Foreskin keratinocyte (primary cell): ENCODE measurements at places on chromosomes 13 and 19.

DNA sequence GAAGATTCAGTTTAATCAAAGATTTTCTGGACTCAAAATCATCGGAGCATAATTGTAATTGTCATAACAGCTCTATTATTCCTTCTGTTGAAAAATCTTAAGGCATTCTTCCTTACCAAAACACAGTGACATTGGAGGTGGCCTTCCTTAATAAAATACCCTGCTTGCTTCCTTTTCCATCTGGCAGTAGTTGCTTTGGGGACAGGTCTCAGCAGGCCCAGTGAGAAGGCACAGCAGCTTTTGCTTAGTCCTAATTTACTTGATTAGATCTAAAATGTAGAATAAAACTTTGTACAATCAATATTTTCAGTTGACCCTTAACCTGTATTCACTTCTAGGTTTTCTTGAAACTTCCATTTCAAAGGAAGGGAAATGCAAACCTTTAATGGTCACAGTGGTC lies 471.6 kb downstream of the PCDH20 start:
- DNase-seq, result no peak

- peak; percentile 11 for DNase-seq
Measured at GRCh38 chr19:18785179-18786124, 5.7 kb downstream of the COMP start.

GRCh38 chr19:1933942-1934341 lies 7.0 kb upstream of the CSNK1G2 start:
- DNase-seq, result no peak

GRCh38 chr19:29509456-29509855 lies 16.3 kb upstream of the VSTM2B start:
- no peak for DNase-seq

- DNase-seq, result no peak
Measured at GRCh38 chr13:40197936-40198595, 468.4 kb downstream of the FOXO1 start.

GRCh38 chr19:18895824-18896341 lies at the start of gene CERS1:
CERS1 (minus strand) TSS chr19:18896158; CDS start chr19:18896072, 86 bp downstream.
- DNase-seq, result no peak

- no peak for DNase-seq
Measured at GRCh38 chr19:45103508-45104319, 10.7 kb downstream of the PPP1R37 start.

DNA sequence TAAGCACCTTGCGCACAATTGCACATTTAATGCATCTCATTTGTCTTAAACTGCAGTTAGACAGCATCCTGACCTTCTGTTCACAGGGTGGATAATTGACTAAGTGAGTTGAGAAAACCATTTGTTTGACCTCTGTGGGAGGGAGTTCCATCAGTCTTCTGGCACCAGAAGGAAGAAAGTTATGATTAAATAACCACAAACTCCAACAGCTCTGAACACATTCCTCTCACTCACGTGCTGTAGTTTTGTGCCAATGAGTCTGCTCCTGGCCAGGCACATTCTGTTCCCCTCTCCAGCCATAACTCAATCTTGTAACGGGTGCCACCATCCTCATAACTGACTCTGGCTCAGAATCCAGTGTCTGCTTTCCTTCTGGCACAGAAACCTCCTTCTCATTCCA lies 817.2 kb downstream of the SLITRK1 start:
- DNase-seq, result peak; percentile 13

DNA sequence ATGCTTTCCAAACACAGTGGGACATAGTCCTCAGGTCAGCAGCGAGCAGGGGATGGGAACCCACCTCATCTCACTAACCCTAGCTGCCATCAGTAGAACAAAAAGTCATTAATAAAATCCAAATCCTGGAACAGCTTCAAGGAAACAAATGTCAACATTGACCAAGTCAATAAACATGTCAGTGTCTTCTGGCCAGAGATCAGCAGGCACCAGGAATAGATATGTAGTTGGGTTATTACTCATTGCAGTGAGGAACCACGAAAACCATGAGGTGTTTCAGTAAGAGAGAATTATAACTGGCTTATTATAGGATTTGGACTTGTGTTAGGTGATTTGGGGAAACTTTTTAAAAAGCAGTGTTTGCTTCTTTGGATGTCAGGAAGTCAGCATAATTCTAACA lies 17.1 kb upstream of the CD33 start:
- DNase-seq, result no peak

GRCh38 chr19:293436-294110 lies 2.4 kb upstream of the PLPP2 start:
- DNase-seq, result no peak

GRCh38 chr19:45771311-45771933 lies 2.4 kb upstream of the SIX5 start:
- DNase-seq, result no peak

DNA sequence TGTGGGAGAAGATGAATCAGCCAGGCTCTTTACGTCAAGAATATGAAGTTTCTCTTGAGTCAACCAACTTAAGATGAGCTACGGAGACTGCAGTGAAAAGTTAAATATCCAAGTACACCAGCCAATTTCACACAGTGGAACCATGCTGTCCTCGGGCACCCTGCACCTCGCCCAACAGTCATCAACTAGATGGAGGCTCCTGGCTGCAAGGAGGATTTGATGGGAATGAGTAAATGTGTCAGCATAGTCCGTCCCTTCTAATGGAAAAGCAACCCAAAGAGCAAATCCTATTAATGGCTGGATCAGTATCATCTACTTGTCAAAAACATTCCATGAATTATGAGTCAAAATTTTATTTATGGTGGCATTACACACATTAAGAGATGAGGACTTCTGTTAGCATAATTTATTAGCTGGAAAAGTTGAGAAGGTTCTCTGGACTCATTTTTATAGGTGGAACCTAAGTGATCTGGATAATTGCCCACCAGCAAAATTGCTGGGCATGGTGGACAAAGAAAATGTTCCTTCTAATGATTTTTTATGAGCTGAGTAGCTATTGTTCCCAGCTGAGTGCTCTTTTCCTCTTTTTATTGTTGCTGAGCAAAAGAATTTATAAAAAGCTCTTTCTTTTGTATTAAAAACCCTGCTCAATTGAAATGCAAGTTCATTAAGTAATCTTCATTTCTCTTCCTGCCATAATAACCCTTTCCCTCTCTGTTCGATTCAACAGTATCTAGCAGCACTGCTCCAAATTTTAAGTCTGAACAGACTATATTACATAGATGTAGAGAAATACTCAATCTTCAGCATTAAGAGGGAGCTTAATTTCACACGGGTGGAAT lies 88.4 kb downstream of the DNAJC15 start:
- no peak for DNase-seq

DNA sequence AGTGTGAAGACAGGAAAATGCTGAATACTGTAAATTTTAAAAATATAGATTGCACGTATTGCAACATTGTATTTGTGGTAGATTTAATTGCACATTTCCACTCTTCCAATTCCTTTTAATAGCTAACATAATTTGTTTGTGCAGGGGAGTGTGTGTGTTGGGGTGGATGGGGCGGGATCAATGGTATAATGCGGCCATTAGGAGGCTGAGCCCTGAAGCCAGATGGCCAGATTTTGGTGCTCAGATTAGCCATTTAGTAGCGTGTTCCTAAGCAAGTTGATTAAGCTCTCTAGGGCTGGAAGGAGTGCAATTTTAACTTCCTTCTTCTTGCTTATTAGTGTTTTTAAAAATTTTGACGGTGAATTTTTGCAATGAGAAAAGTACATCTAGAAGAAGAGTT lies 5.8 kb downstream of the OXGR1 start:
- no peak for DNase-seq

DNA sequence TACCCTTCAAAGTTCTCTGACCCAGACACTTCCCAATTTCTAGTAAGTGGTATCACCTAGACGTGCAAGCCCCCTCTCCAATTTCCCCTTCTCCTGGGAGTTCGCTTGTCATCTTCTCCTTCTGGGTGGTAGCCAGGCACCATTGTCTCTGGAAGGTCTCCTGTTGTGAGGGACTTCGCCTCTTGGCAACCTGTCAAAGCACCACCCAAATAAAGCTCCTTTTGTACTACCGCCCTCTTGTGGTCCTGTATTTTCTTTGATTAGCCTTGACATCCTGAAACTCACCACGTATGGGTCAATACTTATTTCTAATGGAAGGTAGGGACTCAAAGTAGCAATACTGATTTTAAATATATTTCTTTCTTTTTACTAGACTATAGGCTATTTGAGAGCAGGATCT lies 8.2 kb downstream of the GPC5 start:
- DNase-seq, result no peak

- peak; percentile 84 for DNase-seq
Measured at GRCh38 chr19:14536926-14537692, 7.7 kb downstream of the TECR start.

GRCh38 chr19:48398375-48399235 lies 5.1 kb downstream of the GRIN2D start:
- peak; percentile 58 for DNase-seq

DNA sequence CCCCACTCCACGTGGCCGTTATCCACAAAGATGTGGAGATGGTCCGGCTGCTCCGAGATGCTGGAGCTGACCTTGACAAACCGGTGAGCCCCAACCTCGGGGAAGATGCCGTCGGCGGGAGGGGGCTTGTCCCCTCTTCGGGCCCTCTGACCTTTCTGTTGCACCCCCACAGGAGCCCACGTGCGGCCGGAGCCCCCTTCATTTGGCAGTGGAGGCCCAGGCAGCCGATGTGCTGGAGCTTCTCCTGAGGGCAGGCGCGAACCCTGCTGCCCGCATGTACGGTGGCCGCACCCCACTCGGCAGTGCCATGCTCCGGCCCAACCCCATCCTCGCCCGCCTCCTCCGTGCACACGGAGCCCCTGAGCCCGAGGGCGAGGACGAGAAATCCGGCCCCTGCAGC lies 4.8 kb downstream of the CCER2 start:
- DNase-seq, result no peak

DNA sequence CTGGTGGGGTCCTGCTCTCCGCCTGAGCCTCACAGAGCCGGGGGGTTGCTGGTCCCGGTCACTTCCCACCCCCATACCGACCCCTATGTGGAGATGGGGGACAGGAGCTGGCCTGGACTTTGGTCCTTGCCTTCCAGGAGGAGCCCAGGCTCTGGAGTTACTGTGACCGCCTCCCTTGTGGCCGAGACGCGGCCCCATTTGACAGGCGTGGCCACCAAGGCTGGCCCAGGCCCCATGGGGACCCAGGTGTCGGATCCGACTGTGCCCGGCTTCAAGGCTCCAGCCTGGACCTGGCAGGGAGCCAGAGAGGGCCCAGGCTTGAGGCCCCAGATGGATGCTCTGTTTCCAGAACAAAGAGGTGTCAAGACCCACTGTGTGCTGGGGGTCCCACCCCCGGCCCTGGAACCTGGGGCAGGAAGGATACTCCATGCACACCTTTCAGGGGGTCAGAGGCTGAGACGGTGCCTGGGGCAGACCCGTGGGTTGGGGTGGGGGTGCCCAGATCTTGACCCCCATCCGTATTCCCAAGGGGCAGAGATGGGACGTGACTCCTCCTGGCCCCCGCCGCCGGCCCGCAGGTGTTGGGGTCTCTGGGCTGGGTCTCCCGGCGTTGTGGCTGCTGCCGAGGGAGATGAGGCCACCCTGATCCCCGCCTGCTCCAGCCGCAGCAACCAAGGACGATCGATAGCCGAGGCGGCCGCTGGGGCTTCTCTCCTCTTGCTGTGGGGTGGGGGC lies 47.8 kb upstream of the TCF3 start:
- no peak for DNase-seq

DNA sequence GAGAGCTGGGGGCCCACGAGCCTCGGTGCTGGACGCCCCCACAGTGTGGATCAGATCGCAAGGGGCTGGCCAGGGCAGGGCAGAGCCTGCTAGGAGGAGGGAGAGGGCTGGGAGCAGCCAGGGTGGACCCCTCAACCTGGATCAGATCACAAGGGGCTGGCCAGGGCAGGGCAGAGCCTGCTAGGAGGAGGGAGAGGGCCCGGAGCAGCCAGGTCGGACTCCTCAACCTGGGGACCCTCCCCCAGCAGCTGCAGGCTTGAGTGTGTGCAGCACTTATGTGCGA lies 126.6 kb downstream of the KDM4B start:
- no peak for DNase-seq

DNA sequence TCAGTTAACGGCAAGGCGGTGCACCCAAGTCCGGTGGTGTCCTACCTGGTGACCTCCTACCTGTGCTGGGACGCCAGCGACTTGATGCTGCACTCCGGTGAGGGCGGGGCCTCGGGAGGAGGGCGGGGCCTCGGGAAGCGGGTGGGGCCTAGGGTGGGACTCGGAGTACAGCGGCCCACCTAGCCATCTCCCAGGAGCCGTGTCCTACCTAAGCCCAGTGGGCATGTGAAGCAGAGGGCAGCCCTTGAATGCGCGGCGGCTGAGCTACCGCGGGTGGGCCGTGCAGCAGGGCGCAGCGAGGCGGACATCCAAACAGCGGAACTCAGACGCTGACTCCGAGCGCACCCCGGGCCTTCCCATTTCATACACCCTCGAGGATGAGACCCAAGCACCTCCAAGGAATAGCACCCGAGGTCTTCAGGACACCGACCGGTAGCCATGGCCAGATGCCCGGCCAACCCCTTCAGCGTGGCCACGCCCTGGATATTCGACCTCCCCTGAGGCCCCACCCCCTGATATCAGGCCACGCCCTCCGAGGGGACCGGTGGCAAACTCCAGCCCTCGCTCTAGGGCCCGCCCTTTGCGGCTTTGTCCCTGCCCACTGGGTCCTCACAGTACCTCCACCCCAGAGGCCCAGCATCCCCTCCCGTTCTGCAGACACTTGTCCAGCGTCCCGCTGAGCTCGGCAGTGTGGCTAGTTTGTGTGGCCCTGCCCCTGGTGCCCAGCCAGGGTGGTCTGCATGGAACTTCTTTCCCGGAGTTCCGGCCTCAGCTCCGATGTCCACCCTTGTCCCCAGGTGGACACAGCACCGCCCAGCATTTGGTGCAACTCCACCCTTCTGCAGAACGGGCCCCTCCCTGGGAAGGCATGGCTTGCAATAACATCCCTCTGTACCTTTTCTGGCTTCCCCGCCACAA lies 5.4 kb downstream of the KLK1 start:
- DNase-seq, result peak; percentile 24

GRCh38 chr19:48818234-48818820 lies 7.5 kb upstream of the BCAT2 start:
- no peak for DNase-seq

GRCh38 chr19:51811344-51811743 lies 16.4 kb downstream of the FPR3 start:
- DNase-seq, result no peak

GRCh38 chr19:4539693-4540581 lies at the start of gene LRG1:
LRG1 (minus strand) TSS chr19:4540036; CDS start chr19:4540013, 23 bp downstream.
- DNase-seq, result no peak

DNA sequence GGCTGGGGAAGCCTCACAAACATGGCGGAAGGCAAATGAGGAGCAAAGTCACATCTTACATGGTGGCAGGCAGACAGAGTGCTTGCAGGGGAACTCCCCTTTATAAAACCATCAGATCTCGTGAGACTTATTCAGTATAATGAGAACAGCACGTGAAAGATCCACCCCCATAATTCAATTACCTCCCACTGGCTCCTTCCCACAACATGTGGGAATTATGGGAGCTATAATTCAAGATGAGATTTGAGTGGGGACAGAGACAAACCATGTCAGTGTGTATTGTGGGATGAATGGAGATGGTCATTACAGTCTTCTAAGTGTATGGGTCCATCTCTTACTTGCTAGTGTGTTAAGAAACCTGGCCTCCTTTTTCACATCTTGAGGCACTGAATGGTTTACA lies 4.4 kb downstream of the BCKDHA start:
- DNase-seq, result no peak

GRCh38 chr19:9498183-9498902 lies at the start of gene ZNF560:
ZNF560 (minus strand) TSS chr19:9498616; CDS start chr19:9475313, 23,303 bp downstream.
- no peak for DNase-seq
